ENCODE measurements at places on chromosomes 1 and 21.
A peak's percentile ranks its signal among the peaks of the same experiment; 100 is the strongest.

DNA sequence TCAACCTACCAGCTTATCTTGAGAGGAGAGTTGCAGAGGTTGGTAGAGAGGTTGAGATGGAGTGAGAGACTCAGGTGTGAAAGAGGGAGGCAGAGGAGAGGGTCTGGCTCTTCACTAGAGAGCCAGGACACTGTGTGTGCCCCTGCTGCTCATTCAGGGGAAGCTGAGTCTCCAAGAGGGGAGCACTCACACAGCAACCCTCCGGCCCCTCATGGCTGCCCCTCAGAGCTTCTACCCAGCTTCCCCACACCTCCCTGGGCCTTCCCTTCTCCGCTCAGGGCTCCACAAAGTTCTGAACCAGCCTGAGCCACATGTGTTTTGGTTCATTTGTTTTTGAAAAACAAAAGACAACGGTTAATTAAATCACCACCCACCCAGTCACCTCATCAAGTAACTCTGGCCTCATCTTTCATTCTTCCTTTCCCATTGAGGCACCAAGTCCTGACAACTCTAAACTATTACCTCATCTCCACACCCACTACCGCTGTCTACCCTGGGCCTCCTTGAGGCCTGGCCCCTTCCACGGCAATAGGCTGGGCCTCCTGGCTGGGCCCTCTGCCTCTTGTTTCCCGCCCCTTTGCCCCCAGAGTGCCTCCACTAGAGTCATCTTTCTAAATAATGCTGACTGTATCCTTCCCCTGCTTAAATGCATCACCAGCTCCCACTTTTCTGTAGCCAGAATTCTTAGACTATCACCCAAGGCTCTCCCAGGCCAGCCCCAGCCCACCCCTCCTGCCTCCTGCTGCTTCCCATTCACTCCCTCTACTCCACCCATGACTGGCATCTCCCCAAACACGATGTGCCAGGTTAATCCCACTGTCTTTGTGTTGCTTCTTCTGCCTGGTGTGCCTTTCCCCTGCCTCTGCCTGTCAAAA lies 33.0 kb downstream of the TNNT2 start:
- DNase-seq = no peak

GRCh38 chr1:207964195-207964966 lies 53.5 kb upstream of the CD34 start:
- DNase-seq = no peak

DNA sequence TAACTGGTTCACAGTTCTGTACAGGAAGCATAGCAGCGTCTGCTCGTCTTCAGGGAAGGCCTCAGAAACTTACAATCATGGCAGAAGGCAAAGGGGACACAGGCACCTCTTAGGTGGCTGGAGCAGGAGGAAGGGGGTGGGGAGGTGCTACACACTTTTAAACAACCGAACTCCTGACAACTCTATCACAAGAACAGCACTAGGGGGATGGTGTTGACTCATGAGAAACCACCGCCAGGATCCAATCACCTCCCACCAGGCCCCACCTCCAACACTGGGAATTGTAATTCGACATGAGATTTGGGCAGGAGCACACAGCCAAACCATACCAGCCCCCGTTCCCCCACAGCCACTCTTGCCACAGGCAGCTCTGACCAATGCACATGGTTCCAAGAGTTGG lies 306.3 kb upstream of the POU3F1 start:
- no peak for DNase-seq

DNA sequence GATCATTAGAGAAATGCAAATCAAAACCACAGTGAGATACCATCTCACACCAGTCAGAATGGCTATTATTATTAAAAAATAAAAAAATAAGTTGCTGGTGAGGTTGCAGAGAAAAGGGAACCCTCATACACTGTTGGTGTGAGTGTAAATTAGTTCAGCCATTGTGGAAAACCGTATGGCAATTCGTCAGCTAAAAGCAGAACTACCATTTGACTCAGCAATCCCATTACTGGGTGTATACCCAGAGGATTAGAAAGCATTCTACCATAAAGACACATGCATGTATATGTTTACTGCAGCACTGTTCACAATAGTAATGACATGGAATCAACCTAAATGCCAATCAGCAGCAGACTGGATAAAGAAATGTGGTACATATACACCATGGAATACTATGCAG lies 42.2 kb downstream of the GIPC2 start:
- no peak for DNase-seq

DNA sequence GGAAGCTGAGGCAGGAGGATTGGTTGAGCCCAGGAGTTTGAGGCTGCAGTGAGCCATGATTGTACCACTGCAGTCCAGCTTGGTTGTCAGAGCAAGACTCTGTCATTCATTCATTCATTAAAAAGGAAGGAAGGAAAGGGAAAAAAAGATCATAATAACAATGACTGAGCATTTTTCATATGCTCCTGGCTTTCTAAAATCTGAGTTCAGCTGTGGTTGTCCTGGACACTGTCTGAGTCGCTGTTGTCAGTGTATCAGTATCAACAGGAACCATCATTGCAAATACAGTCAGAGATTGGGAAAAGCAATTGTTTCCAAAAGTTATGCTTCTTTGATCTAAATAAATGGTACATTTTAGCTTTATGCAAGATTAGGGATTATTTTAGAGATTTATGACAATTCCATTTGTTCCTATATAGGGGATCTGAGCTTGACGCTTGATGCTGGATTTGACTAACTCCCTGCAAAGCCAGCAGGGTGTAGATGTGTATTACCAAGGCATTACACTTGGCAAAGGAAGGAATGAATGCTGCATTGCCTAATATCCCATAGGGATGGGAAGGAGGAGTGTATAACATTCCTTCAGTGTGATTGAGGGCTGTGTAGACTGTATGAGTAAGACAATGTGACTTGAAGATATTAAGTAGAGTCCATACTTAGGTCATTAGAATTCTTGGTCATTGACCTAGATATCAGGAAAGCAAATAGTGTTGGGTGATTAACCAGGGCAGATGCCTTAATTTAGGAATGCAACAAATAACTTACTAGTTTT lies 100.2 kb downstream of the DISP1 start:
- DNase-seq = no peak

DNA sequence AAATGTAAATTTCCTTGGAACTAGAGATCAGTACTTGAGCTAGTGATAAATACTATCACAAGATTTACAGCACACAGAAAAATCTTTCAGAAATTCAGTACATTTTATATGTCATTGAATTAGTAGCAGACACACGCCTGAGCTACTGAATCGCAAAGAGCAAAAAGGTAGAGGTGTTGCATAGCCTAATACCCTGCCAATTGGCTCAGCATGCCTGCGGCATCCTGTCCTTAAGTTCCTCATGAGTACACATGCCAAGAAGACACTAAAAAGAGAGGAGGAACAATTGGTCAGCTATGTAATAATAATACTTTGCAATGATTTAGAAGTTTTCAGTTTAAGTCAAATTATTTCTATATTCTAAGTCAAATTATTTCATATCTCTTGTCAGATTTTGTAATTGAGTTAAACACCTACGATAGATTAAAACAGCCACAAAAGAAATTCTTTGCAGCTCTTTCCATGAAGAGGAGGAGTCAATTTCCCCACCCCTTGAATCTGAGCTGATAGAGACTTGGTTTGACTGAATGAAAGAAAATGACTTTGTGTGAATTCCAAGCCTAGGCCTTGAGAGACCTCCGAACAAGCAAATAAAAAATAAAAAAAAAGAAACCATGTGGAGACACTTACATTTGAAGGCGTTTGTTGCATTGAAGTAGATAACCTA lies 36.2 kb upstream of the PKN2 start:
- DNase-seq = no peak

DNA sequence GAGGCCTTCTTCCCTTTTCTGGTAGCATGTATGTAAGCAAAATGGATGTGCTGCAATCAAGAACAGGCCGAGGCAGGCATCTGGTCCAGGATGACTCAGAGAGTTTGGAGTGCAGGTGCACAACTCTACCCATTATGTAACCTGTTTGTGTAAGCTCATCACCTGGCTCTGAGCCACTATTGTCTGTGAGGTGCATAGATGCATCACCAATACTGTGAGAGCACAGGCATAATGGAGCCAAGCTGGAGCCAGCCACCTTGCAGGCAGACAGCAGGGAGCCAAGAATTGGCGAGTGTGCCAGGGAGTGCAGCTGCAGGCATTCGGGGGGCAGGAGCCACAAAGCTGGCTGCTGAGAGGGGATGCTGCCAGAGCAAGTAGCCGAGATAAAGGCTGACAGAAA lies 549.9 kb upstream of the RGS18 start:
- DNase-seq = no peak

- DNase-seq = no peak
Observed at GRCh38 chr1:43990271-43991199, 864 bp upstream of the CCDC24 start.

DNA sequence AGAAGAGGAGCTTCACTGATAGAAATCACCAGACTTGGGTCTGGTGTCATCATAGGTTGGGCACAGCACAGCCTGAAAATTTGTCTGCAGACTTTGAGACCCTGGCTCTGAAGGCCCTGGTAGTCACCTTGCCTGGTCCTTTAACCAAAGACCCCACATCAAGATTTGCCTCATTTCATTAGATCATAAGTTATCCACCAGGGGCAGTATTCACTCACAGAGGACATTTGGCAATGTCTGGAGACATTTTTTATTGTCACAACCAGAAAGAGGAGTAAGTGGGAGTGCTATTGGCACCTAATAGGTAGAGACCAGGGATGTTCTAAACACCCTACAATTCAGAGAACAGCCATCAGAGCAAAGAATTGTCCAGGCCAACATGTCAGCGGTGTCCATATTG lies 22.1 kb upstream of the PAX7 start:
- DNase-seq = no peak

GRCh38 chr1:177255411-177255810 lies 84.7 kb downstream of the BRINP2 start:
- peak; percentile 35 for DNase-seq

- no peak for DNase-seq
Observed at GRCh38 chr1:171793636-171794035, 12.2 kb downstream of the METTL13 start.
